Motor neuron (in vitro differentiated cells): ENCODE measurements at places on chromosomes 7 and 10. TPM values are rescaled to one million over a fixed set of nuclear protein-coding genes. Genes with fewer than 3 reads are reported as not detected.
A peak's percentile ranks its signal among the peaks of the same experiment; 100 is the strongest.

CD36 gene
- 0.32 and 0.46 TPM in 2 replicates for total RNA-seq

BUB3 gene
- total RNA-seq = 105 and 112 TPM in 2 replicates

SPAM1 gene
- not detected in 2 replicates for total RNA-seq

HOXA4 gene
- total RNA-seq = 12.3 and 17.3 TPM in 2 replicates

LCOR gene
- 11.0 and 15.0 TPM in 2 replicates for total RNA-seq

SVOPL gene
- 0.22 and 0.94 TPM in 2 replicates for total RNA-seq

SMARCD3 gene
- 34.6 and 36.7 TPM in 2 replicates for total RNA-seq

GPNMB gene
- 1,173 and 1,191 TPM in 2 replicates for total RNA-seq

TMEM273 gene
- 0.69 TPM in 1 of 2 replicates, not detected in the other for total RNA-seq

CYP26C1 gene
- 0.18 and 0.25 TPM in 2 replicates for total RNA-seq

DNA sequence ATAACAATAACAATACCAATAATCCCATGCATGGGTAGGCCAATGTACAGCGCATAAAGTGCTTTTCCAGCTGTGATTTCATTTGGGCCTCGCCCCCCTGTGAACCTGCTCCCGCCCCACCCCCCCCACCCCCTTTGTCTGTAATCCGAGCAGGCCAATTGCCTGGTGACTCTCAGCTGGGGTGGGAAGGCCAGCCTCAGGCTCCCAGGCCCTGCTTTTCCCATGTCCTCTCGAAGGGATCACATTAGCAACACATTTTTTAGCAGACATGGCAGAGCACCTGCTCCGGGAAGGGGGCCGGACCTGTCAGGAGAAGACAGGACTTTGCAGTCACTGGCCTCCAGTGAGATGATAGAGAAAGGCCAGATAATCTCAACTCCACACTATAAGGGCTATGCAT is 439.3 kb downstream of the RPS24 start:
- ATAC-seq = no peak

- ATAC-seq = peak; percentile 79
Observed at GRCh38 chr10:77111611-77112550, 525.7 kb downstream of the KCNMA1 start.

DNA sequence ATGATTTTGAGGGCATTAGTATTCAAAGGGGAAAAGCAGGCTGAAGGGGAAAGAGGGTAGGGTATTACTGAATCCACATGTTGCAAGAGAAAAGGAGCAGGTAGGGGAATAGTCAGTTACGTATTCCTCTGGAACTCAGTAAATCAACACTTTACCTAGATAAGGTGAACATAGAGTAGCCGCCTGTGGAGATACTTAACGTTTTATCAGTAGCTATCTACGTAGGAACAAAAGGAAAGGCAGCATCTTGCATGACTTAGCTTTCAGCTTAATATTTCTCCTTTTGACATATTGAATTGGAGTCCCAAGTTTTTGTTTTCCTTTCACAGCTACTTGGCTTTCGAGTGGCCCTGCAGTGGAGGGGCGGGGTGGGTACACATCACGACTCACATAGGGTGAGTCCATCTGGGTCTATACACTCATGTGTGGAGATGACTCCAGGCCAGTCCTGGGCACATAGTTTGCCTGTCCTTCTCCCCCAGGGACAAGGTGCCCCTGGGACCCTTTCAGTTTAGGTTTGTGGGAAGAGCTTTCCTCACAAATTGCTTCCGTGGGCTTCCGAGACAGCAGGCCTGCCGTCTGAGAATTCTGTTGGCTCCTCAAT is 48.1 kb downstream of the CCNY start:
- ATAC-seq = no peak

DNA sequence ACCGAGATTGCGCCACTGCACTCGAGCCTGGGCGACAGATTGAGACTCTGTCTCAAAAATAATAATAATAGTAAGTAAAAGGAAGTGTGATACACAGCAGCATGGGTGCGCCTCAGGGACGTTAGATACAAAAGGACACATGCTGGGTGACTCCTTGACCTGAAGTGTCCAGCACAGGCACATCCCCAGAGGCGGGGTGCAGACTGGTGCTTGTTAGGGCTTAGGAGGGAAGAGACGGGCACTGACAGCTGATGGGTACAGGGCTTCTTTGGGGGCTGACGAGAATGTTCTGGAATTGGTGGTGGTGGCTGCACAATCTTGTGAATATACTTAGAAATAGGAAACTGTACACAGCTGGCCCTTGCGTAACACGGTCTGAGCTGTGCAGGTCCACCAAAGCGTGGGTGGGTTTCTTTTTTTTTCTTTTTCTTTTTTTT is 61.8 kb upstream of the DNAJB6 start:
- no peak for ATAC-seq

GRCh38 chr10:17386021-17386420 is 68.4 kb downstream of the ST8SIA6 start:
- ATAC-seq = no peak

DNA sequence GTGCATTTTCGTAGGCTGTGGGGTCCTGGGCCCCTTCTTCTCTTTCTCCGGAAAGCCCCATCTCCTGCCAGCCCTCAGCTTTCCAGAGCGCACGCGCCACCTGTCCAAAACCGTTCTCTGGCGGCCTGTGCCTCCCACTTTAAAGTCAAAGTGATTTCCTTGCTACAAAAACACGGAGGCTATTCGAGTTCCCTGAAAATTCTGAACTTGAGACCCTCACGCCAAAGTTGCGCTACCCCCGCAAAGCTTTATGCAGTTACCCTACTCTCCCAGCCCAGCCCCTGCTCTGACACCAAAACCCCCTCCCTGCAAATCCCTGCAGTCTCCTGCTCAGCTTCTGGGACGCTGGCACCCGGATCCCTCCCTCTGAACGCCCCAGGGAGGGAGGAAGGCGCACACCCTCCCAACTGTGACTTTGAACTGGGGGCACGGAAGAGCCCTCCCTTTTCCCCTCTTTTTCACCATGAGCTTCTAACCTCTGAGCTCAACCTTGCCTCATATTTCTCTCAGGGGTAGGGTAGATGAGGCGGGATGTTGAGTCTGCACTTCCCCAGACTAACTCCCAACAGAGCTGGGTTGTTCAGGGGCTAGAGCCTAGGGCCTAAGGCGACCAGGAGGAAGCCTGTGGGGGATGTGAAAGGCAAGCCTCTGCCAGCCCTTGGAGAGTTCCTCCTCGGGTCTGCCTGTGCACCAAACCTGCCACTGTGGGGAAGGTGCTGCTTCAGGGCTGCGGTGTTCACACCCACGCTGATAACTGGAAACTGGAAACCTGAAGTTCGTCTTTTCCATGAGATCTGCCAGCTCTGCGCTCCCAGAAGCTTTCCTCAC is 2.7 kb upstream of the PAX4 start:
- ATAC-seq = no peak

- ATAC-seq = no peak
Observed at GRCh38 chr7:158494162-158494586, 93.4 kb downstream of the PTPRN2 start.

GRCh38 chr7:74560086-74560719 is 97.3 kb upstream of the GTF2I start:
- no peak for ATAC-seq

- no peak for ATAC-seq
Observed at GRCh38 chr7:47510786-47511185, 71.1 kb downstream of the TNS3 start.

DNA sequence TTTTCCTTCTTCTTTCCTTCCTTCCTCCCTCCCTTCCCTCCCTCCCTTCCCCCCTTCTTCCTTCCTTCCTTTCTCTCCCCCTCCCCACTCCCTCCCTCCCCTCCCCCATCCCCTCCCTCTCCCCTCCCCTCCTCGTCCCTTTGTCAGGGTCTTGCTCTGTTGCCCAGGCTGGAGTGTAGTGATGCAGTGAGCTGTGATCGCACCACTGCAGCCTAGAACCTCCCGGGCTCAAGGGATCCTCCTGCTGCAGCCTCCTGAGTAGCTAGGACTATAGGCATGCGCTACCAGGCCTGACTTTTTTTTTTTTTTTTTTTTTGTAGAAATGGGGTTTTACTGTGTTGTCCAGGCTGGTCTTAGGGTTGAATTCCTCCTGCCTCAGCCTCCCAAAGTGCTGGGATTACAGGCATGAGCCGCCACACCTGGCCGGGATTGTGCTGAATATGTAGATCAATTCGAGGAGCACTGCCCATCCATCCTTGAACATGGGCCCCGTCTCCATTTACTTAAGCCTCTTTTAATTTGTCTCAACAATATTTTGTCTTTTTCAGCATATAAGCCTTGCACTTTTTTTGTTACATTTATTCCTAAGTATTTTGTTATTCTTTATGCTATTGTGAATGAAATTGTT is 23.4 kb downstream of the GRIFIN start:
- ATAC-seq = no peak

DNA sequence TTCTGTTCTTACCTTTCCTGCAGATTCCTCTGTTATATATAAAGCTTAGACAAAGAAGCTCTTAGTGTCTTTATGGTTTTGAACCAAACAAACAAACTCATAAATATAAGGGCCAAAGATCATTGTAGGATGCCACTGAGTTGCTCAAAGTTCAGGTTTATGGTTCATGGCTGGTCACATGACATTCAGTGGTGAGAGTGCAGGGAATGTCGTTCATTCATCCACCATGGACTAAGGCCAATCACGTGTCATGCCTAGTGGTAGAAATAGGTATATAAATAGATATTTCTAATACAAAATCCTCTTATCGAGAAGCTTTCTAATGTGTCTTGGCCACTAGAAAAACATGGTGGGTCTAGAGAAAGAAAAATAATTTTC is 119.4 kb downstream of the GATA3 start:
- no peak for ATAC-seq

DNA sequence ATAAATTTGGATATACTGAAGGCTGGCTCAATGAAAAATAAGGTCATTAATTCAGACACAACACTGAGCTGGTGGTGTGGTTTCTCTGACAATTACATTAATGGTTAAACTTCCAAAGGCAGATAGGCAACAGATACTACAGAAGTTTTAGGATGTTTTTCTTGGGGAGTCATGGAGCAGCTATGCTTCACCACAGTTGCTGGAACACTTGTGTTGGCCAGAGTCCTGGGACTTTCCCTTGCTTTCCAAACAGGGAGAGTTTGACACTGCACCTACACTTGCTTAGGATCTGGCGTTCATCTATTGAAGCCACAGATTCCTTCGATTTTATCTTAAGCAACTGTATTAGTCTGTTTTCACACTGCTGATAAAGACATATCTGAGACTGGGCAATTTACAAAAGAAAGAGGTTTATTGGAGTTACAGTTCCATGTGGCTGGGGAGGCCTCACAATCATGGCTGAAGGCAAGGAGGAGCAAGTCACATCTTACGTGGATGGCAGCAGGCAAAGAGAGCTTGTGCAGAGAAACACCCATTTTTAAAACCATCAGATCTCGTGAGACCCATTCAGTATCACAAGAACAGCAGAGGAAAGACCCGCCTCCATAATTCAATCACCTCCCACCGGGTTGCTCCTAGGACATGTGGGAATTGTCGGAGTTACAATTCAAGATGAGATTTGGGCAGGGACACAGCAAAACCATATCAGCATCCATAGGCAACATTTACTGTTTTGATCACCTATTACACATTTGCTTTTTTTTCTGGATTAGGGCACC is 27.8 kb upstream of the TMEM178B start:
- no peak for ATAC-seq

DNA sequence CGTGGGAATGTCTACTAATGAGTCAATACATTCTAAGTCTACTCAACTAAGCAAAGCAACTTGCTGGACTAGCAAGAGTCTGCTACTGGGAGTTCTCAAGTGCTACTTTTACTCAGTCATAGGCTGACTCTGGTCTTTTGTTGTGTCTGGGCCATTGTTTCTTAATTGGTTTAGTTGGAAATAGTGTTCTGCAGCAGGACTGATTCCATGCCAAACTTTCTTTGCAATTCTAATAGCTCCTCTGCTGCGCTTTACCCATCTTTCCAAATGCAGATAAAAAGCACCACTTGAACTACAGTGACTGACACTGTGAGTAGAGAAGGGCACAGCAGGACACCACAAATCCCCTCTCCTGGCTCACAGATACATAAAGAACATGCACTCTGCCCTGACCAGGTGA is 125.7 kb downstream of the CD36 start:
- ATAC-seq = peak; percentile 44

DNA sequence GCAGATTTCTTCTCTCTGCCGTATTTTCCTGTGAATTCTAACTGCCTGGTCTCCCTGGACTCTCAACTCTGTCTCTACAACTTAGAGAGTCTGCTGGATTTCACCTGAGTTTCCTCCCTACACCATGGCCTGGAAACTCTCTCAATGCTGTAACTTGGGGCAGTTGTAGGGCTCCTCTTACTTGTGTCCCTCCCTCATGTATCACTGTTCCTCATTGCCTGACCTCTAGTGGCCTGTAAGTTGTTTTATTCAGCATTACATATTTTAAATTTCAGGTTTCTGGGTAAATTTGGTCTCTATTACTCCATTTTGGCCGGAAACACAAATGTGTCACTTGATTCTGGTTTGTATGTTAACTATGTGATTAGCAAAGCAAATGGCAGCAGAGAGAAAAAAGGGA is 70.9 kb downstream of the DYNC1I1 start:
- no peak for ATAC-seq

DNA sequence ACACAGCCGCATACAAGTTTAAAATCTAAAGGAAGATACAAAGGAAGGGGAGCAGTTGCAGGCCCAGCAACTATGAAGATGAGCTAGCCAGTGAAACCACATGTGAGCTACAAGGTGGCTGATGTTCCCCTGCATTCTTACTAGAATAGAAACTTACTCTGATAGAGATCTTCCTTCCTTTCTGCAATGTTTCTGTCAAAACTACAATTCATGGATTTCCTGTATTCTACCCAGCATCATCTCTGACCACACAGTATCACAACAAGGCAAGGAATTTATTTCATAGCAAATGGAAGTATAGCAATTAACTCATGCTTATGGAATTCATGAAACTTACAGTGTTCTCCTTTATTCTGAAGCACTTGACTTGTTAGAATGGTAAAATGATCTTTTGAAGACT is 68.7 kb upstream of the AASS start:
- no peak for ATAC-seq

DNA sequence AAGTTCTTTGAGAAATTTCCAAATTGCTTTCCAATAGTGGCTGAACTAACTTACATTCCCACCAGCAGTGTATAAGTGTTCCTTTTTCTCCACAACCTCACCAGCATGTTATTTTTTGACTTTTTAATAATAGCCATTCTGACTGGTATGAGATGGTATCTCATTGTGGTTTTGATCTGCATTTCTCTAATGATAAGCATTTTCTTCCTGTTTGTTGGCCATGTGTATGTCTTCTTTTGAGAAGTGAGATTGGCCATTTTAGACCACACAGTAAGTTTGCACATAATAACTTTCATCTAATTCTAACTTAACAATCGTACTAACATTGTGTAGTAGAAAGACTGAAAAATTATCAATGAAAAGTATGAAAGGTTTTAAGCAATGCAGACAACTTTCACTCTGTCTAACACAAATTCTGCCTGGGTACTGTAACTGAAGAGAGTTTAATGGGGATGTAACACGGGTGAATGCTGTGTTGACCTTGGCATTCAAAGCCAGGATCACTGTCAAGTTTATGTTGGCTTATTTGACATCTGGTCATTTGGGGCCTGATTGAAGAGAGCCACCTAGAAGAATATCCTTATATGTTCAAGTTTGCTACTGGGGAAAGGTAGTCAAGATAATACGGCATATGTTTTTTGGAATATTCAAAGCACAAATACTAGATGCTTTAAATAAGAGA is 50.4 kb downstream of the FAM171A1 start:
- no peak for ATAC-seq

GRCh38 chr7:37719077-37719476 is 35.5 kb downstream of the GPR141 start:
- no peak for ATAC-seq

GRCh38 chr10:116073001-116073400 is 200.0 kb downstream of the GFRA1 start:
- ATAC-seq = peak; percentile 86
